Activated CD4-positive, alpha-beta T cell treated with anti-CD3 and anti-CD28 coated beads for 1 hour (primary cell): ENCODE measurements at places on chromosomes 11 and 22.

DNA sequence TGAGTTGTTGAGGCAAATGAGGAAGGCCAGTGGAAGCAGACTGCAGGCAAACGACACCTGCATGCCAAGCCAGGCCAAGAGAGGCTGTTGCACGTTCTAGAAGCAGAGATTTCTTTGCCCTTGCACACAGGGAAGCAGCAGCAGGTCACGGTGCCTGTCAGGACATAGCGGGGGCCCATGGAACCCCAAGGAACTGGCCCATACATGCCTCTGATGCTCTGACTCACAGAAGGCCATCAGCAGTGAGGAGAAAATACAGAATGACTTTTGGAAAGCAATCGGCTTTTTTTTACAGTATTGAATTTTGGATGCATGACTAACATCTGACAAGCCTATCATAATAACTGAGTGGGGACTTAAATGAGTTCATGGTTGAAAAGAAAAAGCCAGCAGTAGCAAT lies 123.9 kb downstream of the MPPED1 start:
- DNase-seq, result no peak

DNA sequence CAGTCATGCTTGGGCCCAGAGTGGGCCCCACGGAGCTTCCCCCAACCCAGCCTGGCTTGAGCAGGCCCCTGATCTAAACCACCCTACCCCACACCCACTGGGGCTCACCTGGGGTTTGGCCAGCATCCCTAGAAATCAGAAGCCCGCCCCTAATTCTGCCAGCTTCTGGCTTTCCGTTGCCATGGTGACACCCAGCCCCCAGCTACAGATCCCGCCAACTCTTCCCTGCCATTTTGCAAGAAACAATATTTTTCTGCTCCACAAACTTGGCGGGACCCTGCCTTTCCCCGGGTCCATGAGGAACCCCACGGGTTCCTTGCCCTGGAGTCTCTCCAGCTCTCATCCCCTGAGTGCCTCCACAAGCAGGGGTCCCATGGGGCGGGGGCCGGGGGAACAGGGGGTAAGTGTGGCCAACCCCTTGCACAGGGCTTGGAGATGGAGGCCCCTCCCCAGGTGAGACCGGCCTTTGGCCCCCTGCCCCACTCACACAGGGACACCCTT lies 90.0 kb downstream of the CDKN1C start:
- DNase-seq, result no peak

GRCh38 chr11:61542705-61543104 lies 34.2 kb downstream of the LRRC10B start:
- no peak for DNase-seq

GRCh38 chr11:24515632-24516031 lies 18.8 kb downstream of the LUZP2 start:
- DNase-seq, result no peak

- no peak for DNase-seq
Measured at GRCh38 chr11:2886191-2886894, 768 bp upstream of the CDKN1C start.

DNA sequence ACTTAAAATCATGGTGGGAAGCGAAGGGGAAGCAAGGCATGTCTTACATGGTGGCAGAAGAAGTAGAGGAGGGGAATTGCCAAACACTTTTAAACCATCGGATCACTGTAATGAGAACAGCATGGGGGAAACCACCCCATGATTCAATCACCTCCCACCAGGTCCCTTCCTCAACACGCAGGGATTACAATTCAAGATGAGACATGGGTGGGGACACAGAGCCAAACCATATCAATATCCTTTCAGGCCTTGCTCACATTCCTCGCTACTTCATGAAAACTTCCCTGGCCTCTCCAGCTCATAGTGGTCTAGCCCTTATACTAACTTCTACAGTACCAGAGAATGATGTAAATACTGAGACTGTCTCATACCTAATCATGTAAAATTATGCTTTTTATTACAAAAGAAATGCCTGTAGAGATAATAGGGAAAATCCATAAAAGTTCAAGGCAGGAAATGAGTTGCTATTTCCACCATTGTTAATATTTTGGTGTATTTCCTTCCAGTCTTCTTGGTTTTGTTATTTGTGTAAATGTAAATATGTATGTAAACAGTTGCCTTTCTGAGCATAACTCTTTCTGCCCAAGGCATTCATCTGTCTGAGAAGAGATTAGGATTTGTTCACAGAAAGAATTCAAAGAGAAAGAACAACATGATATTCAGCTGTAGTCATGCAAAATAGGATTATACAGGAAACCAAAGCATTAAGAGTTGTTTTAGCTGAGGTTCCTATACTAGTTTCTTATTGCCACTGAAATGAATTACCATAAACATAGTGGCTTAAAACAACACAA lies 104.3 kb upstream of the LDLRAD3 start:
- no peak for DNase-seq

- DNase-seq, result no peak
Measured at GRCh38 chr11:128813729-128814128, 53.4 kb downstream of the KCNJ1 start.

DNA sequence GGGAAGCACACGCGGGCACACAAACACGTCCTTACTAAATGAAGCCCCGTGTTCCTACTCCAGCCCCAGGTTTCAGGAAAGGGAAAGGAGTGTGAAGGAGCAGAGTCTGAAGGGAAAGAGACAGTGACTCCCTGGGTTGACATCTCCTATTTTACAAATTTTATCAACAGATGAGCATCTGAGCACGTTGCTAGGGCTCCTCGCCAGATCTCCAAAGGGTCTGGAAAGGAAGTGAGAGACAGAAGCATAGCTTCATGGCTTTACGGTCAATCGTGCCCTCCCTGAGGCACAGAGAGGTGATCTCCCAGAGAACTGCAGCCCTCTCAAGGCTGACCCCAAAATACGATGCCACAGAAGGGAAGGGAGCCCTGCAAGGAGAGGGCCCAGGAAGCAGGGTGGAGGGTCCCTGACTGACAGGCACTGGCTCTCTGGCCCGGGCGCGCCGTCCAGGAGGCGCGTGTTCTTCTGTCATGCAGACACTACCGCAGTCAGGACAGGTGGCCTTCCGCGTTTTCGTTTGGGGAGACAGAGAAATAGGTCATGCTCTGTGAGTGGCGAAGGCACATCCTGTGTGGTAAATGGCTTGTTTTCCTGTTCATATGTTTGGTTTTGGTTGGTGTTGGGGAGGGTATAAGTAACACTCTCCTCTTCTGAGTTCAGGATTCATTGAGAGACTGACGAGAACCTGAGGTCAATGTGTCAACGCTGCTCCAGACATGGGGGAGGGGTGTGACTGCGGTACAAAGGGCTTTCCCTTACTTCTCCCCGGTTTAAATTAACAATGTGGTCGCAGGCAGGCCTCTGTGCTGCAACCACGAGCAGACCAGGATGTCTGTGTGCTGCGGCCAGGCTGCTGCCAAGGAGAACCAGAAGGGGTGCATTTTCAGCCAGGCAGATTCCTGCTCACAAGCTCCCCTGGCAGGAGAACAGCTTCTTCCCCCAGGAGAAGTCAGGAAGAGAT lies 813.3 kb downstream of the OPCML start:
- DNase-seq, result no peak
